AG08395 (cell line): ENCODE measurements at places on chromosomes 6 and 20.

DNA sequence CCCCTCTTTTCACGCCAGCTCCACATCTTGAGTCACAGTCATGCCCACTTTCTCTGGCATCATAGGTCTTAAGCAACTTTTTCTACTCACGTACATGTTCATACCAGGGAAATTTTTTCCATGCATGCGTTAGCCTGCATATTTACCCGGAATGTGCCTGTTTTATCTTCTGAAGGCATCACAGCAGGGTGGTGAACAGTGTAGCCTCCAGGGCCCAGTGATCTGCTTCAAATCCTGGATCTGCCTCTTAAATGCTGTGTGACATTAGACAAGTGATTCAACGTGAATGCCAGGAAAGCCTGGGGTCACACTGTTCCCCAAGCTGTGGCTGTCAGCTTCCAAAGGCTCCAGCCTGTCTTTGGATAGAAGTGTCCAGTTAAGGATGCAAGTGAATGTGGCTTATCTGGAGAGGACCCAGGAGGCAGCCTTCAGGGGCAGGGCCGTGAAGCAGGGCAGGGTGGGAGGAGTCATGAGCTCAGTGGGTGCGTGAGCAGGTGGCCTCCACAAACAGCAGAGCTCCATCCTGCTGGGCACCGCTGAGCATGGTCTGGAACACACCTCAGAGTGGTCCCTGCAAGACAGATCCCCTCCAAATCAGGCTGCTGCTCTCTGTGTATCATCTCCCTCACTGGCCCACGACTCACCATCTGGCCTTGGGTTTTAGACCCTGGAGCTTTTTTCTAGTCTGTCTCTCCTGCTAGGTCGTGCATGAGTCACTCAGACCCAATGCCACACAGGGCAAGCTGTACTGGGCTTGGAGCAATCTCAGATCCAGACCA is 30.4 kb upstream of the CD93 start:
- peak; percentile 53 for DNase-seq

DNA sequence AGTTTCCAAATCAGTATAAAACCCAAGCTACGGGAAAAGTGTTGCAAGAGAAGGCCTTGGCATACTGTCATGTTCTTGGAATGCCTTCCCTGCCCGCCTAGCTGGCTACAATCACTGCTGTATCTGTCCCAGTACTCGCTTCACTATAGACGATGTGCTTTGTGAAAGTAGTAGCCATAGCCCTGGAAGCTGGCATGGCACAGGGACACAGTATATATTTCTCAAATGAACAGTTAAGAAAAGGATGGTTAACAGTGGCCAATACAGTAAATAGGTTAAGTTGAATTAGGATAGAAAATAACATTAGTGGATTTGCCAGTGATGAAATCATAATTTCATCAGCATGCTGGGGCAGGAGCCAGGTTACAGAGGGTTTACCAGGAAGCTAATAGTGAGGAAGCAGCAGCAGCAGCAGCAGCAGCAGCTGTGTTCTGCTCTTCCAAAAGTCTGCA is 499.3 kb downstream of the CDKAL1 start:
- peak; percentile 82 for DNase-seq

- DNase-seq: no peak
Measured at GRCh38 chr6:13724182-13724581, 12.5 kb upstream of the RANBP9 start.

- no peak for DNase-seq
Measured at GRCh38 chr6:82038631-82039030, 208.9 kb downstream of the IBTK start.

GRCh38 chr6:111750153-111750552 is 123.1 kb downstream of the FYN start:
- DNase-seq: no peak
